Skin of body (tissue), 3 donors: ENCODE measurements at places on chromosomes 6 and 20.

DNA sequence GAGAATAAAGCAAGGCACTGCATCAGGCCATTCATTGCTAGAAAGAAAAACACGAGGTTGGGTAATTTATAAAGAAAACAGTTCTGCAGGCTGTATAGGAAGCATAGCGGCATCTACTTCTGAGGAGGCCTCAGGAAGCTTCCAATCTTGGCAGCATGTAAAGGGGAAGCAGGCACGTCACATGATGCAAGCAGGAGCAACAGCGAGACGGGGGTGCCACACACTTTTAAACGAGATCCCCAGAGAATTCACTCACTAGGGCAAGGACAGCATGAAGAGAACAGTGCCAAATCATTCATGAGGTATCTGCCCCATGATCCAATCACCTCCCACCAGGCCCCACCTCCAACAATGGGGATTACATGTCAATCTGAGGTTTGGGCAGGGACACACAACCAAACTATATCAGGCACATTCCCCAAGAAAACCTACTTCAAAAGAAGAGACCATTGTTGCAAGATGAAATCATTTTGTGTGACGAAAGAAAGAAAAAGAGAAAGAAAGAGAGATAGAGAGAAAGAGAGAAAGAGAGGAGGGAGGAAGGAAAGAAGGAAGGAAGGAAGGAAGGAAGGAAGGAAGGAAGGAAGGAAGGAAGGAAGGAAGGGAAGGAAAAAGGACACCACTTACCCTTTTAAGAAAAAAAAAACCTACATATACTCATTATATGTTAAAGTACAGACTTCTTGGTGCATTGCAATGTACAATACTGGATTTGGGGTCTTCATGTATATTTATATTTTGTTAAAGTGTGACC lies 95.9 kb upstream of the PLEKHG1 start:
- no peak for DNase-seq

GRCh38 chr20:22232923-22233322 lies 351.4 kb downstream of the FOXA2 start:
- DNase-seq, result no peak

DNA sequence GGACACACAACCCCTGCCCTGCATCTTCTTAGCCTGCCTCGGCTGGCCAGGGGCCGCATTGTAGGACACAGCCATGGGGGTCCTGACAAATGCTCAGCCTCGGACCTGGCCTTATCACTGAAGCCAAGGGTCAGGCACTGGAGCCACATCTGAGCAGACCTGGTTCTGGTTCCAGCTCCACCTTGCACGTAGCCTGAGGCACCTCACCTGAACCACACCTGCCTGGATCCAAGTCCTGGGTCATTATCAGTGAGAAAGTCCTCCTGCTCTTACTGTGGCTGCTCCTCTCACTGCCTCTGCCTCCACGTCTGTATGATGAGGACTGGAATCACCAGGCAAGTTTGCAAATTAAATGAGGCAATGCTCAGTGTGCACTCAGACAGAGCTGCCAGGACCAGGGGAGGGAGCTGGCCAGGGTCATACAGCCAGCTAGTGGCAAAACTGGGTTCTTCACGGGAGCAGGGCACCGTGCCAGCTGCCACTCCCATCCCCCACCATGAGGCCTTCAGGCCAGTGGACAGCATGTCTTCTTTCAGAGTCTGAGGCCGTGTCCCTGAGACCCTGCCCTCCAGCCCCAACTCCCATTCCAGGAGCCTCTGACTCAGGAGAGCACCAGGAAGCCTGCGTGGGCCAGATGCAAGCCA lies 40.2 kb downstream of the MRPL14 start:
- no peak for DNase-seq

GRCh38 chr20:11315525-11315924 lies 602.2 kb upstream of the BTBD3 start:
- no peak for DNase-seq
